Stimulated activated CD4-positive, alpha-beta T cell treated with anti-CD3 and anti-CD28 coated beads, Interleukin-1b, Interleukin-23, amount 100 ng/mL, for 1 hour (primary cell): ENCODE measurements at places on chromosomes 1 and 21.

GRCh38 chr1:81314513-81315233, 486.1 kb upstream of the ADGRL2 start:
- no peak for DNase-seq

GRCh38 chr1:54706419-54706818, 9.2 kb upstream of the TTC4 start:
- DNase-seq = no peak

- no peak for DNase-seq
These were observed 49.1 kb upstream of the SERBP1 start for GRCh38 chr1:67479146-67479891.

- no peak for DNase-seq
These were observed 4.2 kb downstream of the TMEM51 start for GRCh38 chr1:15157524-15158399.

- DNase-seq = no peak
These were observed 104.9 kb upstream of the TNR start for GRCh38 chr1:175848329-175848728.

DNA sequence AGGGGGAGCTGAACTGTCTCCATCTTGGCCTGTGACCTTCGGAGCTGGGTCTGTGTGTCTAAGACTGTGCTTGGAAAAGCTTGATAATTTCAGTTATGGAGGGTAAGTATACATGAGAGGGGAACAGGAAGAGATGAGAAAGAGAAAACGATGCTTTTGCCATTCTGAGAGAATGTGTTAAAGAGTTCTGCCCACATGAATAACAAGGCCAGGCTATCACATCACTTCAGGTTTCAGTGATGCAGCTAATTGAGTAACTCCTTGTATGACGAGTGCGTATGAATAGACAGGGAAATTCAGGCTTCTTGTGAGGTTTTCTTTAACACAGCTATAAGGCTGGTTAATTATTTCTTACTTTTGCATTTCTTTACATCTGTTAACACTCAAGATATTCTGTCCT, 81.0 kb downstream of the PLPPR5 start:
- no peak for DNase-seq
